ENCODE measurements at places on chromosomes 3 and 15.

DNA sequence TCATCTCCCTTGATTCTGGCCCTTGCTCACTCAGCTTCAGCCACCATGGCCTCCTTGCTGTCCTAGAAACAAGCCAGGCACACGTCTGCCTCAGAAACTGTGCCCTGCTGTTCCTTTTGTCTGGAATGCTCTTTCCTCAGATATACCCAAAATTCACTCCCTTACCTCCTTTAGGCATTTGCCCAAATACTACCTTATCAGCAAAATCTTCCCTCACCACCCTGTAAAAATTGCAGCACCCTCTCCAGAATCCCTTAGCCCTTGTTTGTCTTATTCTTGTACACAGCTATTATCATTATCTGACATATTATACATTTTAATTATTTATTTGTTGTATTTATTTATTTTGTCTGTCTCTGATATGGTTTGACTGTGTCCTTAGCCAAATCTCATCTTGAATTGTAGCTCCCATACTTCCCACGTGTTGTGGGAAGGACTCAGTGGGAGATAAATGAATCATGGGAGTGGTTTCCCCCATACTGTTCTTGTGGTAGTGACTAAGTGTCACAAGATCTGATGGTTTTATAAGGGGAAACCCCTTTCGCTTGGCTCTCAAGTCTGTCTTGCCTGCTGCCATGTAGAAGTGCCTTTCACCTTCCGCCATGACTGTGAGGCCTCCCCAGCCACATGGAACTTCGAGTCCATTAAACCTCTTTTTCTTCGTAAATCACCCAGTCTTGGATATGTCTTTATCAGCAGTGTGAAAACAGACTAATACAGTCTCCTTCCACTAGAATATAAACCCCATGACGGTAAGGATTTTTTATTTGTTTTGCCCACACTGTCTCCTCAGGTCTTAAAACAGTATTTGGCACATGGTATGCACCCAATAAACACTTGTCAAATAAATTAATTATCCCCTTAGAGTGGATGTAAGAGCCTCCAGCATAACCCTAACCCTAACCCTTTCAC is 60.0 kb upstream of the STT3B start:
- no peak for DNase-seq

- DNase-seq = no peak
These were observed 4.5 kb downstream of the SMC4 start for GRCh38 chr3:160403796-160404470.

DNA sequence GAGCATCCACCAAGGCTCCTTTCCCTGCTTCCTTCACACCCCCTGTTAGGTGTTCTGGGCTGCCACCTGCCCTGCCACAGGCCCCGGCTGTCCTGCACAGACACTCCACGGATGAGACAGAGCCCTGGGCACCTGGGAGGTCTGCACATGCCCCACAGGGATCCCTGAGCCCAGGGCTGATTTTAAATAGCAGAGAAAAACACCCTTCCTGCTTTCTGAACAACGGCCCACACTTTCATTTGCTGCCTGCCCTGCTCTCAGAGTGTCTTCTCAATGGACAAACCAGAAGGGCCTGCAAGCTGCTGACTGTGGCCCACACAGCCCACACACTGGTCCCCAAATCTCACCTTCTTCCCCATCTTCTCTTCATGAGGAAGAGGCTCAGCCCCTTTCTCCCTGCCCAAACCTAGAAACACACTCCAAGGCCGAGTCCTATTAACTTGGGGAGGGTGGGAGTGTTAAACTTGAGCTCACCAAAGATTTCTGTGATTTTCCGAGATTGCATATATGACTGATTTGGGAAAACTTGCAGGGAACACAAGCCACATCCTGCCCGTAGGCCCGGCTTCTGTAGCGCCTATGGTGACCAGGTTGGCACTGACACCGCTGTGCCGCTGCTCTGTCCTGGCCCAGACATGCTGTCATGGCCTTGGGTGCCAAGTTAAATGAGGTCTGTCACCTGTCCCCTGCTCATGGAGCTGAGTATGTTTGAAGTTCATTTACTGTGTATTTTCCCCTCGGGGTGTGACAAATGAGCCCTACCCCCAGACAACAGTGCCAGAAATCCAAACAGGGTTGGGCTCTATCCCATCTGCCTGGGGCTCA is 47.2 kb upstream of the KLF13 start:
- DNase-seq = peak; percentile 38

DNA sequence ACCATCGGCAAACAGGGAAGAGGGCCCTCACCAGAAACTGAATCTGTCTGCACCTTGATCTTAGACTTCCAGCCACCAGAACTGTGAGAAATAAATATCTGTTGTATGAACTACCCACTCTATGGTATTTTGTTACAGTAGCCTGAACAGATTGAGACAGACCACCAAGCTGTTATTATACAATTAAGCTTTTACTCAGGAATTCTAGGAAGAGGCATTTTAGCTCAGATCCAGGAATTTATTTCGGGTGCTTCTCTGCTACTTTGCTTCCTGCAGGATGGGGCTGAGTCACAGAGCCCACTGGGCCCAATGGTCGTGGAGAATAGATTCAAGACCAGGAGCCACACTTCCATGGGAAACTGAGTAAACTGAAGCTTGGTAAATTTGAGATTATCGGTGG is 145.5 kb upstream of the PFN2 start:
- DNase-seq = no peak

GRCh38 chr3:49654955-49655556 is 19.1 kb upstream of the APEH start:
- no peak for DNase-seq

DNA sequence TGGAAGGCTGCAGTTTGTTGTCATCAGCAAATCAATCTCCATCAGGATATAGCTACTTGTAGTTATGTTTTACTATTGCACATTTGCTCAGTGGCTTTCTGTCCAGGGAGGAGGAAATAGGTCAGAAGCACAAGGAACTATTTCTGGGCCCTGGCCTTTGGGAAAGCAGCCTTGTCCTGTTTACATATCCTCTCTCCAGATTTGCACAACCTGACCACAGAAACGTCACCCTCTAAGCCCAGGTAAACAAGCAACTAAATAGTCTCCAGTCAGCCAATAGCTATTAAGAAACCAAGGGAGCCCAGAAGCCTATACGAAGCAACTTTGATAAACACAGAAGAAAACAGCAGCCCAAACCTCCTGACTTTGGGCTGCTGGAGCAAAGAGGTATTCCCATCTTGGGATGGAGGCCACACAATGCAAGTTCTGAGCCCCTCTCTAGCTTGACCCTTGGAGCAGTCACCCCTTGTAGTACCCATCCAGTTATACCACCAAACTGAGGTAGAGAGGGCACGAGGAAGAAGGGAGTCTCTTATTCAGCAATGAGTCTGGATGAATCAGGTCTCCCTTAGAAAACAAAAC is 2.3 kb upstream of the FEM1B start:
- no peak for DNase-seq

DNA sequence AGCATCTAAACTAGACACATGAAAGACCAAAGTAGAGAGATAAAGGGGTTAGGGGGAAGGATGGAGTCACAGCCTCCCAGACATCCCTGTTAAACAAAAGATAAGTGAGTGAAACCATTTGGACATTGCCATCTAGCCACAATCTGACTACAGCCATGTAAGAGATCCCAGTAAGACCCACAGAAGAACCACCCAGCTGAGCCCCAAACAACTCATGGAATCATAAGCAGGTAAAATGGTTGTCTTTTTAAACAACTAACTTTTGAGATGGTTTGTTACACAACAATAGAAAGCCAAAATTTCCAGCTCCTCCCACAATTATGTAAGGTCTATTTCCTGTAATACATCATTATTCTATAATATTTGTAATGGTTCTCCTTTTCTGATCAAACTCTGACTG is 437.5 kb downstream of the IGSF11 start:
- DNase-seq = no peak

DNA sequence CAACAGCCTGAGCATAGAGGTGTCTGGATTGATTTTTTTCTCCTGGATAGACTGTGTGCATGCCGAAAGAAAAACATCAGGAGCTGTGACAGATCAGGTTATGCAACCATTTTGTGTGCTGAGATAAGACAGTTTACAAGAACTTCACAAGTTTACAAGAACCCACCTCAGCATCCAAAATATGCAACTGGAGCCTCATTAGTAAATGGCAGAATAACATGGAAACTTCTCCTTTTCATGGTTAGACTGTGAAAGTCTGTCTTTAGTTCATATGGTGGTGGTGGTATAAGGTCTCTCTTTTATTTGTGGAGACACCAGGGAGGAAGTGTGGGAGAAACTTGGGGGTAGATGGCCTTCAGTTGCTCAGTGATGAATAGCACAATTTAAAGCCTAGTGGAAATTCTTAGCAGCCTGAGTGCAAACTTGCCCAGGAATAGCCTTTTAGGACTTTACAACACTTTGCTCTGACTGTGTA is 3.7 kb upstream of the ZNF609 start:
- DNase-seq = no peak

GRCh38 chr15:73318463-73319351 is 50.1 kb downstream of the HCN4 start:
- no peak for DNase-seq

DNA sequence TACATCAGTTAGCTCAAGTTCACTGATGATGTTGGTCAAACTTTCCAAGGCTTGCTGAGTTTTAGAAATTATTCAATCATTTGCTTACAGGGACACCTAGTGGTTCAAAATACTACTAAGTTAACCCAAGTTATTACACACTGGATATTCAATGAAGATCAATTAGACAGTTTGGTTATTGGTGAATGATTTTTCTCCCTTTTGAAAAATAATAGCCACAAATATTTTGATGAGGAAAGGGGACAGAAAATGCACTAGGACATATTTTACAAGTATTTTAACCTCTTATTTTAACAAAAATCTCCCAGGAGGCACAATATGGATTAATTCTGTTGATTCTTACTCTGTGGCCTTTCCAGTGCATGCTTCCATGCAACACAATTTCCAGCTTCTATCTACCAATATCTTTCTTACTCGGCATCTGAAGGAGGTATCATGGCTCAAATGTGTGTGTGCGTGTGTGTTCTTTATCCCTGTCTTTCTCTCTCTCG is 20.1 kb upstream of the GOLGA6L2 start:
- DNase-seq = no peak

GRCh38 chr15:98838387-98839259 is 169.0 kb downstream of the PGPEP1L start:
- no peak for DNase-seq

DNA sequence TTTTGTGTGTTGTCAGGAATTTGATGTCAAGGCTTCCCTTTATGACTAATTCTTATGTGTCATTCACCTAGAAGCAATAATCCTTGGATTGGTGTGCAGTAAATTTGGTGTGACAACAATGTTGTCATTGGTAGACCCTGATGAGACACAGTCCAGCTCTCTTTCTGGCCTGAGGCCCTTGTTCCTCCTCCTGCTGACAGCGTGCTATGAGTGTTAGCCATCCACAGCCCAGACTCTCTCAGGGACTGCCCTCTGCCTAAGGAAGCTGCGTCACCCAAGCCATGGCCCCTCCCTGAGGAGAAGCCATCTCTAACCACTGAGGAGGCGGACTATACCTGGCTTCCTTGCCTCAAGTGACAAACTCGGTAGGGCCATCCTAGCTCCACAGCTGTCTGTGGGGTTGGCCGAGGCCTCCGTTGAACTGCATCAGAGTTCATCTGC is 13.3 kb upstream of the TM4SF1 start:
- DNase-seq = no peak

DNA sequence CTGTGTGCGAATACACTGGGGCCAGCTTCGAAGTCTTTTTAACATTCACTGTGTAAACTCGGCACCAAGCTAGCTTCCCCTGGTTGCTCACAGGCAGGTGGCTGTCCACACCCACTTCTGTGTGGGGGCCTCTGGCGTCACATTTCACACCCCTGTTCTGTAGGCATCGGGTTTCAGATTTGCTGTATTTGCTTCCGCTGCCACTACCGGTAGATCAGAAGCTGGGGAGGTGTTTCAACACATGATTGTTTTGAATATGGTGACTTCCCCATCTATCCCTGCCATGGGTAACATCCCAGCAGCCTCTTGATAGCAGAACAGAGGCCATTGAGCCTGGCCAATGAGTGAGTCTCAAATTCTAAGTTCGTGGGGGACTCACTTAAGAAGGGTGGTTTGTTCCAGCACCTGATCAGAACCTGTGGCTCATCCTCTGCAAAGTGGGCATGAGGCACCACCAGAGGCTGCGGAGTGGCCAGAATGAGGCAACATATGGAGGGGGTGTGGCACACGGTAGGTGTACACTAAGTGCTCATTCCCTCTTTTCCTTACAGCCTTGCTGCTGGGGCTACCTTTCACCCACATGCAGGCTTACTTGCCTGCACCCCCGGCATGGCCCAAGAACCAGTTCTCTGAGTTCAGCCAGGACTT is 61.5 kb downstream of the IQSEC1 start:
- DNase-seq = no peak

DNA sequence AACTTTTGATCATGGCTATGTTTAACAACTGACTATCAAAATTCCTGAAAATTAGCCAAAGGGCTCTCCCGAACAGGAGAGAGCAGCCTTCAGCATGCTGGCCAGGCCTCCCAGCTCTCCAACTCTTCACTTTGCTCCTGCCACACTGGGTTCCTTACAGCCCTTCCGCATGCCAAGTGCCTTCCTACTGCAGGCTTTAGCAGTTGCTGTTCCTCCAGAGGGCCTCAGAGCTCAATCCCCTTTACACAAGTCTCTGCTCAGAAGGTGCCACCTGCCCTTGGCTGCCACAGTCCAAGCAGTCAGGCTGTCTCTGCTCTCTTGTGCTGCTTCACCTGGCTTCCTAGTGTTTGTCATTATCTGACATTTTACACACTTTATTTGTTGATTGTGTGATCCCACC is 553.1 kb upstream of the PPP2R3A start:
- no peak for DNase-seq

DNA sequence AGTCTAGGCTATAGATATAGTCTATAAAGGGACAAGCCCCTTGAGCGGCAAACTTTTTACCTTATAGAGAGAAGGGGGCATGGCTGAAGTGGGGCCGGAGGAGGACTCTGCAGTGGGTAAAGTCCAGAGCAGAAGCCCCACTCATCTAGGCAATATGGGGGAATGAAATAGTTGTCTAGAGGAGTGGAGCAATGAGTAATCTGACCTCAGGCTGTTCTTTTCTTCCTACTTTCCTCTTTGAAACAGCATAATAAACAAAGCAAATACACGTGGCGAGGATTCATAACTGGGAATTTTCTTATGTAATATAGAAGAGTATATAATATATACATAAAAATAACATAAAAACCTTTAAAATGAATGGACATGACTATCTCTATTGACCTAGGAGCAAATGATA is 546.4 kb upstream of the ZNF385D start:
- DNase-seq = no peak

Data from H1 (cell line).